ENCODE measurements at places on chromosomes 5 and 9. TPM values are rescaled to one million over a fixed set of nuclear protein-coding genes. Genes with fewer than 3 reads are reported as not detected.

The FGF10 gene
- total RNA-seq: 28.8 TPM

The STOML2 gene
- total RNA-seq: 87.2 TPM

The FGD3 gene
- 2.5 TPM for total RNA-seq

- H3K4me1 ChIP-seq: no peaks in the 10 kb centered on the region
- H3K27me3 ChIP-seq: no peaks in the 10 kb centered on the region
- H3K4me3 ChIP-seq: no peak overlapping the region
Measured at GRCh38 chr9:120830151-120830550, 12.6 kb downstream of the PSMD5 start.

DNA sequence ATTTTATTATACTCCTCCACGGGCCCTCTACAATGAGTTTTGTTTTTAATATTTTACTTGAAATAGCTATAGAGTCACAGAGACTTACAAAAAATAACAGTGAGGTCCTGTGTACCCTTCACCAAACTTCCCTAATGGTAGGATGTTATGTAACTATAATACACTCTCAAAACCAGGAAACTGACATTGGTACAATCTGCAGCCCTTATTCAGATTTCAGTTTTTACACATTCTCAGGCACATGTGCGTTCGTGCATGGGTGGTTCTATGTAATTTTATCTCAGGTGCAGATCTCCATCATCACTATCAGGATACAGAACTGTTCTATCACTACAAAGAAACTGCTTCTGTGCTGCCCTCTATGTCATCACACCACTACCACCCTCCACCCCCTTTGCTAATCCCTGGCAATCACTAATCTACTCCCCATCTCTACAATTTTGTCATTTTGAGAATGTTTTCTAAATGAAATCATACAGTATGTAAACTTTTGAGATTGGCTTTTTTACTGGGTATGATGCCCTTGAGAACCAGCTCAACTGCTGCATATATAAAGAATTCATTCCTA lies 16.4 kb downstream of the RAB14 start:
- H3K27me3 ChIP-seq: no peaks in the 10 kb centered on the region
- no peak for DNase-seq
- H3K4me3 ChIP-seq: no peak overlapping the region
- peaks cover 65% of the 10 kb centered on the region for H3K4me1 ChIP-seq
- no peaks in the 10 kb centered on the region for H3K36me3 ChIP-seq

- no peak overlapping the region for H3K4me3 ChIP-seq
- H3K27me3 ChIP-seq: no peaks in the 10 kb centered on the region
- no peak for DNase-seq
- H3K27ac ChIP-seq: no peak overlapping the region
- H3K36me3 ChIP-seq: no peaks in the 10 kb centered on the region
- H3K4me1 ChIP-seq: no peaks in the 10 kb centered on the region
Measured at GRCh38 chr5:89071101-89071940, 188.3 kb upstream of the MEF2C start.

GRCh38 chr5:142743592-142744441 lies 26.4 kb upstream of the ARHGAP26 start:
- H3K36me3 ChIP-seq: no peaks in the 10 kb centered on the region
- no peaks in the 10 kb centered on the region for H3K4me1 ChIP-seq
- H3K27me3 ChIP-seq: no peaks in the 10 kb centered on the region

- DNase-seq: no peak
- peaks cover 5% of the 10 kb centered on the region for H3K4me1 ChIP-seq
- no peak overlapping the region for H3K4me3 ChIP-seq
- no peaks in the 10 kb centered on the region for H3K36me3 ChIP-seq
- no peak overlapping the region for H3K27ac ChIP-seq
Measured at GRCh38 chr5:159777049-159777660, 139.1 kb upstream of the ADRA1B start.

DNA sequence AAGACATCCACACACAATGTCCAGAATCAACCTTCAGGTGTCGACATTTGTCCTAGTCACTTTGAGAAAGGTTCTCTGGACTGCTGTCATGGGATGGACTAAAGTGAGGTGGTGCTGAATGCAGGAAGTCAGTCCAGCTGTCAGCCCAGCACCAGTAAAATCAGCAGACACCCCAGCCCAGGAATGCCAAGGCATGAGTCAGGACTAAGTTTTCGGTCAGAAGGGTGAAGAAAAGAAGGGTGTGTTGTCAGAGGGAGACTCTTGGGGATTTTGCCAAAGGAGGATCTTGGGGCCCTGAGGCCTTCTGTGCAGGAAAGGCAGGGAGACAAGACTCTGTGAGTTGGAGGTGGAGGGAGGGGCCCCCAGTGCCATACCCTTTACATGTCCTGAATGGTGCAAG lies 69.0 kb upstream of the XPA start:
- no peaks in the 10 kb centered on the region for H3K4me1 ChIP-seq
- H3K36me3 ChIP-seq: no peaks in the 10 kb centered on the region
- no peaks in the 10 kb centered on the region for H3K27me3 ChIP-seq
- no peak overlapping the region for H3K4me3 ChIP-seq
- no peak for DNase-seq

- peaks cover 14% of the 10 kb centered on the region for H3K4me1 ChIP-seq
- no peak overlapping the region for H3K27ac ChIP-seq
- no peak for DNase-seq
- H3K36me3 ChIP-seq: no peaks in the 10 kb centered on the region
- no peak overlapping the region for H3K4me3 ChIP-seq
Measured at GRCh38 chr5:92644266-92644886, 936.6 kb downstream of the NR2F1-AS1 start.
